ENCODE measurements at places on chromosomes 2 and 18.

DNA sequence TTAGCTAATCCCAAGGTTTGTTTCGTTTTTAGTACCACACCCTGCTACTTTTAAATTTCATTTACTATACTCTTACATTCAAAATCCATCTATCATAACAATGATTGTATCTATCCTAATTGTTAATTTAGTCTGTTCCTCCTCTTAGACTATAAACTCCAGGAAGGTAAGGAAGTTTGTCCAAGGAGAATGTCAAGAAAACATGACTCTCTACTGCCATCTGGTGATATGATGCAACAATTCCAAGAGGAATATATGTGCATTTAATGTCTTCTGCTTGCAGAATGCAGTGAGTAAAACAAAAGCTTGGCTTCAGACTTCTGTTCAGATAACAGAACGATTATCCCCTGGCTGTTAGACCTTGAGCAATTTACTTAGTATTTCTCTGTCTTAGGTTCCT lies 1267.1 kb downstream of the LRP1B start:
- DNase-seq, result peak; percentile 70

- no peak for DNase-seq
Measured at GRCh38 chr18:25495606-25496005, 143.6 kb upstream of the ZNF521 start.

- DNase-seq, result no peak
Measured at GRCh38 chr2:172405673-172406072, 21.7 kb upstream of the ITGA6 start.

GRCh38 chr2:20423847-20424246 lies 23.0 kb upstream of the RHOB start:
- DNase-seq, result no peak

GRCh38 chr2:128791985-128792320 lies 473.3 kb upstream of the HS6ST1 start:
- DNase-seq, result no peak

DNA sequence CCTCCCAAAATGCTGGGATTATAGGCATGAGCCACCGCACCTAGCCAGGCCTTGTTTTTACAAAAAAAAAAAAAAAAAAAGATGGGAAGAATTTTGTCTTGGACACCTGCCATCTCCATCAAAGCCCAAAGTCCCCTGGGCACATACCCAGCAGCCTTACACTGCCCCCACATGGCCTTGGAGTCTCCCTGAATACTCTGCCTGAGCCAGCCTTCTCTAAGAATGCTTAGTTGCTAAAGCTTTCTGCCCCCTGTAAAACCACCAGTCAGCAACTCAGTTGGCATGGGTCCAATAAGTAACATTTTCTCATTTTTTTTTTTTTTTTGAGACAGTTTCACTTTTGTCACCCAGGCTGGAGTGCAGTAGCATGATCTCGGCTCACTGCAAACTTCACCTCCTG lies 40.6 kb downstream of the SPC25 start:
- no peak for DNase-seq

DNA sequence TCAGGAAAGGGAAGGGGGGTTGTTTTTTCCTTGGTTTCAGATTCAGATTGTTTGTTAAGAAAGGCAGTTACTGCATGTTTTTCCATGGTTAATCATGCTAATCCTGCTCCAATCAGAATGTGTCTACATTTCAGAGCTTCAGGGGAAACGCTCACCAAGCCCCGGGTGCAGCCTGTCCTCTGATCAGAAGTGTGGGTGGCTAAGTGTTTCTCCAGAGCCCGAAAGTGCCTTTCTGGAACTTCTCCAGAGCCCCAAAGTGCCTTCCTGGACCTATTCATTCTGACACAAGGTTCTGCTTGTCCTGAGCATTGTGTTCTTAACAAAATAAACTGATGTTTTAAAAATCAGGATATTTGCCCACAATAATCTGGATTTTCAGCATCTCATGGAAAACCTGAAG lies 359.0 kb upstream of the ZNF521 start:
- DNase-seq, result no peak

DNA sequence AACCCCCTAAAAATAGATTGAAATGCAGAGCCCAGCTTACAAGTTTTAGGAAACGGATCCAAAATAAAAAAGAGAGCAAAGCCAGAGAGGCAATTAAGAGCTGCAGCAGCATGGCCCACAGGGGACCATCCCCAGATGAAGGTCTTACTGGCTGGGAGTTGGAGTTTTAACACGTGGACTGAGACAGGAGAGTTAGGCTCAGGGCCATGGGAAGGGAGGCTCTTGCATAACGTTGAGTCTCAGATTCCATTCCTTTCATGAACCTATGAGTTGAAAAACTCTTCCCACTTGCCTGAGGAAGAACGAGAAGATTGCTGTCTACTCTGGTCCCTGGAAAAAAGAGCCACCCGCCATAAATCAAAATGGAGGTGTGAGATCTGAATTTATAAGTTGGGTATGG lies 101.8 kb upstream of the NDUFV2 start:
- DNase-seq, result peak; percentile 24

DNA sequence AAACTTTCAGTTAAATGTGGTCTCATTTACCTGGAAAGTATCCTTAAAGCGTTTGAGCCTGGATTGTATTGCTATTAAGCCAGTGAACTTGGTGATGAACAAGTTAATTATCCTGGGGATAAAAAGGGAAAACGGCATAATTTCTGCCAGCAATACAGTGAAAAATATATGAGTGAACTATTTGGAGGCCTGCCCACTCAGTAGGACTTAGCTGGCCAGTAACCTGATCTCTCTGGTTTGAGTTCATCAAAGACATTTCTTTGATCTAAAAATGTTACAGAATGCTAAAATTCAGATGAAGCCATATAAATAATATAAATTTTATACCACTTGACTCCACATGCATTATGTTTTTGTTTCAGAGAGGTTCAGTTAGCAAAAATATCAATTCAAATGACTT lies 241.1 kb upstream of the VWC2L start:
- DNase-seq, result no peak

GRCh38 chr18:59742325-59743111 lies 45.3 kb upstream of the CCBE1 start:
- no peak for DNase-seq

- DNase-seq, result peak; percentile 92
Measured at GRCh38 chr2:171824086-171824485, 70.0 kb downstream of the SLC25A12 start.

DNA sequence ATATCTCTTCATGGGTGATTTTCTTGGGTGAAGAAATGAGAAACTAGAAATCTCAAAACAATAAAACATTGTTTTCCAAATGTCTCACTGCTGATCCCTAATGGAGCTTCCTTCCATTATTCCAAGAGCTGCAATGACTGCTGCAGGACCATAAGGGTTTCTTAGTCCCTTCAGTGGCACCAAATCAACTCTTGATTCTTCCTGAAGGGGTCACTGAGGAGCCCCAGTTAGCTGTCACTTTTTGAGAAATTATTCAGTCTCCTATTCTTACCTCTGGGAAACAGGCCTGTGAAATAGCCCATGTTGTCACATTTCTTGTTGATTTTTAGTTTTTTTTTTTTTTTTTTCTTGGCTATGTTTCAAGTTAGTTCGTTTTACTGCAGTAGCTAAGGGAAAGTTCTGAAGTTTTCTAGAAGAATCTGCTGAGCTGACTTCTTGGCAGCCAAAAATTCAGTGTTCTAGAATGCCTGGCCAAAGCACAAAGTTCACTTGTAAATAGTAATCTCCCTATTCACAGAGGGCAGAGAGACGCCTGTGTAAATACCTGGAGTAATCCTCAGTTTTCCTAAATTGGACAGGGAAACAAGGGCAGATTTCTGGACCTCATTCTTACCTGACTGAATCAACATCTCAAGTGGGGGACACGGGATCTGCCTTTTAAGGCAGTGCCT lies 480.0 kb downstream of the RIT2 start:
- DNase-seq, result no peak

GRCh38 chr18:75159646-75160356 lies 49.1 kb downstream of the PTGR3 start:
- no peak for DNase-seq

GRCh38 chr2:129730979-129731378 lies 248.5 kb upstream of the RAB6C start:
- DNase-seq, result no peak
